Mesendoderm (in vitro differentiated cells): ENCODE measurements at places on chromosomes 3 and 15.
A peak's percentile ranks its signal among the peaks of the same experiment; 100 is the strongest.

- DNase-seq: no peak
These were observed 97.1 kb downstream of the CPN2 start for GRCh38 chr3:194254040-194254439.

DNA sequence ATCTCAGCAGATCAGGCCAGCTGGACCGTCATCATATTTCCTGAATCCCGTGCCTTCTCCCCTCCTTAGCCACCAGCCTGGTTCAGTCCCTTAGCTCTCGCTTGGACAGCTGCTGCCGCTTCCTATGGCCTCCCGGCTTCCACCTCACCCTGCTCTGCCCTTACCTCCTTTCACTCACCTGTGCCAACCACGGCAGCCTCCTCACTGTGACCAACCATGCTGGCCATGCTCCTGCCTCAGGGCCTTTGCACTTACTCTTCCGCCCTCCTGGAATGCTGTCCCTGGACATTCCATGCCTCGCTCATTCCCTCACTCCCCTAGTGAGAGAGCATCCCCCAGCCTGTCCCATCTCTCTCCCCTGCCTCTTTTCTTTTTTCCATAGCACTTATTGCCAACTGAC, 19.2 kb downstream of the GRIP2 start:
- no peak for DNase-seq

- no peak for DNase-seq
These were observed 109.9 kb downstream of the TBC1D5 start for GRCh38 chr3:17632401-17633100.

DNA sequence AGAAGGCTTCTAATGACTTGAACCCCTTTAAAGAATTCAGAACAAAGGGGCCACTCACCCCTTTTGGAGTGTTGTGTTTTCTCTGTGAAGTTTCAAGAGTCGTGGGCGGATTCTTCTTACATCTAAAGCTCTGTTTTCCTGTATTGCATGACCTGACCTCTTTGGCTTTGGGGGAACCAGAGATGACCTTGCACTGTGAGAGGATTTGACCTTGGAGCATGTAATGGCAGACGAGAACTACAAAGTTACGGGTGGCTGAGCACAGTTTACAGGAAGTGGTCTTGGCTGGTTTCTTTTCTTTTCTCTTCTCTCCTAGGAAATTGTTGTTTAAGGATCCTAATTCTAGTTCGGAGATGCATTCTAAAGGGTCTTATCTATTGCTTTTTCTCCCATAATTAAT, 6.2 kb upstream of the BDH1 start:
- no peak for DNase-seq

GRCh38 chr3:142507241-142507640, 59.4 kb upstream of the XRN1 start:
- DNase-seq: no peak

DNA sequence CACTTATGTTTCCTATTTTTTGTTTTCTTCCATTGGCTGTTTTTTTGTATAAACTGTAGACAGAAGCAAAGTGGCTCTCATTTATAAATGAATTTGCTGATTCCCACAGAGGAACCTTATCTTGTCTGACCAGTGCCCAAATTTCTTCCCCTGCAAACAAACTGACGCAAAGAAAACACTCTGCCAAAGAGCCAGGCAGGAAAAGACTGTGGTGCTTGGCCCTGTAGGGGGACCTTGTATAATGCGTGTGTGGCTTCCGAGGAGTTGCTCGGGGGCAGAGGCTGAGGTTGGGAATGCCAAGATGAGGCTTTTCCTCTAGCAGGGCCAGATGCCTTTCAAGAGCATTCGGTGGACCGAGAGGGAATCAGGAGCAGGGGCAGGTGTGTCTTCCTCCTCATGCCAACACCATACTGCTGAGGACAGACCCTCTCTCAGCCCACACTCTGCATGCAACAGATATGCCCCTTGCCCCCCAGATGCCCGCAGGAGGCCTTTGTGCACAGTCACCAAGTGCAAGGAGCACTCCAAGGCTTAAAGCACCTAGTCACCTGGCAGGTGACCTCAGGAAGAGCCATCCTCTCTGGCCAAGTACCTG, 104.3 kb upstream of the ABHD17C start:
- no peak for DNase-seq

- DNase-seq: no peak
These were observed 43.0 kb downstream of the SAXO2 start for GRCh38 chr15:82305621-82306048.

- DNase-seq: no peak
These were observed 218.2 kb downstream of the ATP8B4 start for GRCh38 chr15:49900903-49901235.

GRCh38 chr15:47265686-47266085, 451.6 kb upstream of the SEMA6D start:
- peak; percentile 52 for DNase-seq

DNA sequence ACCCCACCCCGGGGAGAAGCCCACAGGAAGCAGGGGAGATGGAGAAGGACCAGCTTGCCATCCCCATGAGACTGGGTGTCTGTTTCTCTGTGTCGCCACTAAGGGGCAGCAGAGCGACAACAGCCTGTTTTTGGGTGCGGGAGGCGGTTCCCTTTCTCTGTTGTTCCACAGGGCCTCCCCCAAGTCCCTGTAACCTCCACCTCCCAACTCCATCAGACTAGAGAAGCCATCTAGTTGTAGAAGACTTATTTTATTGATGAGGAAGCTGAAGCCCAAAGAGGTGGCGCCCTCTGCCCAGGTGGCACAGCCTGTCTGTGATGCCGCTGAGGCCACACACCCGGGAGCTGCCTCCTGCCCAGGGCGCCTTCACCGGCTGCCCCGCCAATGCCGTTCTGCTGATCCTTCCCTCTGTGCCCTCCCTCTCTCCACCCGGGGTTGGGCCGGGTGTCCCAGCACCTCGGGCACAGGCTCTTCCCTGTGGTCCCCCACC, 3.9 kb upstream of the CCDC9B start:
- DNase-seq: peak; percentile 60

DNA sequence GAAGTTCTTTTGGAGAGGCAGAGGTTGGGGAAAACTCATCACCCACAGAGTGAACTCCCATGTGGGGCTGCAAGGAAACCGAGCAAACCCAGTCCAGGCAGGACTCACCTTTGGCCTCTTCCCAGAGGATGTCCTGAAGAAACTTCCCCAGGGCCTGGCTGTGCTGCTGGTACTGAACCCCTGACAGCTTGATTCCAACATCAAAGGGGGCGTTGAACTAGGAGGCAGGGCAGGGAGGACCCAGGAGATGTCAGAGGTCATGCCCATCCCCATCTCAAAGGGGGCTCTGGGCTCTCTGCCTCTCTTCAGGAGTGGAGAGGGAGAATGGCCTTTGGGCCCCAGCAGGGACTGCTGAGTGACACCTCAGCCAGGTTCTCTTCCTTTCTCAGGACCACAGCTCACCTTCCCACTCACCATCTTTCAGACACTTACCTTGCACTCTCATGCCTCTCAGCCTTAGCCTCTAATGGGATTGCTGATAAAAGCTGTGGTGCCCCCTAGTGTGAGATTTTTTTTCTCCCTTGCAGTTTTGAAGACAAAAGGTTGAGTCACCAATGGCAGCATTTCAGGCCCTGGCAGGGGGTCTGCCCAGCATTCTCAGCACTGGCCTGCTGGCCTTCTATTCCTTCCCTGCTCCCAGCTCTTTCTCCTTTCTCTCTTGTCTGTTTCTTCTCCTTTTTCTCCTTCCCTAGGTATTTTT, 6.0 kb downstream of the GHRL start:
- peak; percentile 95 for DNase-seq

GRCh38 chr3:46442576-46443530, 21.9 kb downstream of the LTF start:
- DNase-seq: peak; percentile 49

DNA sequence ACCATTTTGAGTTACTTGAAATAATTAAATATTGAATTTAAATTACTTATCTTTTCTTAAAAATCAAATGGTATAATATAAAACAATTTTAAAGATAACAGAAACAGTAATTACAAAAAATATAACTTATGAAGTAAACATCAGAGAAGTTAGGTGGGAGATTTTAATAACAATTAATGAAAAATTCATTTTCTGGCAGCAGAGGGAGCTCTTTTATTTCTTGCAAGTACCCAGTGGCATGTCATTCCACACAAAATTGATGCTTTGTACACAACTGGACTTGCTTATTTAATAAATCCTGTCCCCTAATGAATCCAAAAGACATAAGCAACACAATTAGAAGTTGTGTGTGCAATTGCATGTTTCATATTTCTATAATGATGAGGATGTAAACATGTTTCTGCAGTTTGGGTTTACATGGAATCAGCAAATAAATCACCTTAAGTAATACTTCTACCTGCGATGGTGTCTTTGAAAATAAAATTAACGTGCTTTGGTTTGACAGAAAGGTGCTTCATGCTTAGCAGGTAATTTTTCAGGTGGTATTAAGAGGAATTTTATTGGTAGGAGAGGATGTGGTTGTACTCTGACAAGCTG, 861.3 kb downstream of the ZPLD1 start:
- peak; percentile 22 for DNase-seq

DNA sequence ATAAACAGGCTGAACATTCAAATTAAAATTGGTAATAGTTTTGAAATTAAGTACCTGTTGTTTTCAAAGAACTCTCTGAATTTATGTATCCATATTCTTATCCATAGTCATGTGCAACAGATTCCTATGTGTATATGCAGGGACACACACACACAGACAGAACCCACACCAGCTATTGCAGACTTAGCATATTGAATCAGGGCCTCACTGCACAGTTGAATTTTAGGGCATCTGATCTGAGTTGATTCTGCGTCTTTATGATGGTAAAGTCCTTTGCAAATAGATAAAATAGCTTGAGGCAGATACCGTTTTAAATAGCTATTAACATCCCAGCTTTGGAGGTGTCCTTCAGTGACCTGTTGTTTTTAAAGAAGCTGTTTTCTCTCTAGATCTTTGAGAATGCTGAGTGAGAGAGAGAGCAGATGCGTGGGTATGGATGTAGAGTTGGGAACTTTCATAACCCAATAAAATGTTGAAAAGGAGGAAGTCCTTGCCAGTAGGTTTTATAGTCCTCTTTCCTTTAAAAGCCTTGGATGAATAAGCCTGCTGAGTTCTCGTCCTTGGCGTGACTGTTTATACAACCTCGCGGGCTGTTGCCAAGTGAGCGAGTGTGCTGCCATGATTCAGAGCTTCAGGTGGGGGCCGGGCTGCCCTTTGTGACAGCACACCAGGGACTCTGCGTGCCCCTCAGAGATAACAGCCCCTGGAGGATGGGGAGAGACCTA, 18.3 kb downstream of the MYZAP start:
- peak; percentile 29 for DNase-seq

- peak; percentile 98 for DNase-seq
These were observed 45.2 kb downstream of the ATP2B2 start for GRCh38 chr3:10459954-10460754.

GRCh38 chr15:61530769-61531168, 301.7 kb upstream of the RORA start:
- DNase-seq: peak; percentile 74

DNA sequence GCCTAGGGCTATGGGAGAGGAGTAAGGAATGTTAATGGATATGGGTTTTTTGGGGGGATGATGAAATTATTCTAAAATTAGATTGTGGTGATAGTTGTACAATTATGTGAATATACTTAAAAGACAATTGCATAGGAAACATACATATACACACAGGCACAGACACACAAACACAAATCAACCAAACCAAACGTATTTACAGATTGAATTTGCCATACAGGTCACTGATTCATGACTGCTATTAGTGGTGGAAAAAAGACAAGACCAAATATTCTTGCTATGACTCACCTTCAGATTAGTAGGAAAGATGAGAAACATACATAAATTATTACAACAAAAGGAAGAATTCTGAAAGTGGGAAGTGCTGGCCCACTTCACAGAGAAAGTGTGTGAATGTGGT, 85.3 kb downstream of the C3orf38 start:
- DNase-seq: no peak

DNA sequence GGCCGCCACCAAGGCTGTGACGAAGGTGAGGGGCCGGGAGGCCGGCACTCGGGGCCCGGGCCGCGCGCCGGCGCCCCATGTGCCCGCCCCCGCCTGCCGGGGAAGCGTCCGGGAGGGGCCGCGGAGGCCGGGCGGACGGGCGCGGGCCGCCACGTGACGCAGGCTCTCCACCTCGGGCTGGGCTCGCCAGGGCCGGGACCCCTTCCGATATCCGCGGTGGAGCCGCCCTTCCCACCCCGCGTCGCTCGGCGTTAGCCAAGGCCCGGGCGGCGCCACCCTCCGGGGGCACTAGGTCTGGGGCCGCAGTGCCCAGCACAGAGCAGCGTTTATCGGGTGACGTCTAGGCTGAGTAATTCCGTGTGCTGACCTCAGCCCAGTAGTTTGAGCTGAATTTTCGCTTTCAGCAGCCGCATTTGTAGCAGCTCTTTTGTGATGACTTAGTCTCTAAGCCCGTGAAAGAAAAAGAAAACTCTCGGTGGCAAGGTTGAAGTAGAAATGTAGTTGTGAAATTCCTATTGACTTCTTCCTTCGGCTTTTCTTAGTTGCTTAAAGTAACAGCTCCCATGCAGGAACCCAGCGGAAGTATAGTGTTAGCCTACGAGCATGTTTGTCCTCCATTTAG, 885 bp downstream of the CDV3 start:
- DNase-seq: peak; percentile 80

DNA sequence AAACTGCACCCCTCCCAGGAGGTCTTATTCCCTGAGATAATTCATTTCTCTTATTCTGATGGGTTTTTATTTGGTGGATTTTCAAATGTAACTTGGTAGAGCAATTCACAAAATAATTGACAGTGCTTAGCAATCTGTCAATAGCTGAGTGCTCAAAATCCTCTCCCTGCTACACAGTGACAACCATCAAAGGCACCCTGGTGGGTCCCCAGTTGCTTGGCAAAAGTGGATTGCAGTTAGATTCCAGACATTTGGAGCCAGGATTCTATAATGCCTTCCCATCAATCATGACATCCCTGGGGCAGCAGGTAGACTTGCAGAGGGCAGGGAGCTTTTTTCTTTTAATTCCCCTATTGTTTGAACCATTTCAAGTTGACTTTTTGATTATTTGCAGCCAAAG, 59.0 kb downstream of the FHIT start:
- DNase-seq: peak; percentile 22

DNA sequence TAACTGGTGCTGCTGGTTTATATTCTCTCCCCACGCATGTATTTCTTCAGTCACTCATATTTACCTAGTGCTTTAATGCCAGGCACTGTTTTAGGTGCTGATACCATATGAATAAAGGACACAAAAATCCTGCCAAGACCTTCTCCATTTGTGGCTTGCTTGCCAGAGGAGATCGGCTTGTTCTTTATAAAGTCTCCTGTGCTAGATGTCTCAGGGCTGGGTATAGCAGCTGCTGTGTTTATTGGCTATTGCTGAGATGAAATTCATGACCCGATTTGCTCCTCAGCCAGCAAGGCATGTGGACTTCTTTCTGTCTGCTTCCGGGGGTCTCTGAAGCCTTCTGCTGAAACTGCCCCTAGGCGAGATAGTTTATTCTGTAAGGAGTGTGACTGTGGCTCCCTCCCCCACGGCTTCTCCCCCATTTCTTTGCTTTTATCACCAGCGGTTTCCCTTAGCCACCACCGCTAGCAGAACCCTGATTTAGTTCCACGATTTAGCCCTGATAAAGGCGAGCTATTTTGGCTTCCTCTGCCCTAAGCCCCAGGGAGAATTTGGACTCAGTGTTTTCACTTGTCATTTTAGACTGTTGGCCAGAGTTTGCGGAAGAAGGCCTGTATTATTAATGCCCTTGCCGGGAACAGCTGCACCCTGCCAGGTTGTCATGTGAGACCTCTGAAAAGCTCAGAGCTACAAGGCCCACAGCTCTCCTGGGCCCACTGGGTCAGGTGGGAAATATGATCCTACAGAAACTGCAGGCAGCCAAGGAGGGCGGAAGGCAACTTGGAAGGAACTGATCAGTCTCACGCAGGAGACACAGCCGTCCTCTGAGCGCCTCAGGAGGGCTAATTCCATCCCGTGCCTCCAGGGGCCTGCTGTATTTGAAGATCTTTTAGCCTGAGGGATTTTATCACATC, 46.8 kb downstream of the ST6GAL1 start:
- DNase-seq: peak; percentile 58
